ENCODE measurements at places on chromosomes 1 and 21.

DNA sequence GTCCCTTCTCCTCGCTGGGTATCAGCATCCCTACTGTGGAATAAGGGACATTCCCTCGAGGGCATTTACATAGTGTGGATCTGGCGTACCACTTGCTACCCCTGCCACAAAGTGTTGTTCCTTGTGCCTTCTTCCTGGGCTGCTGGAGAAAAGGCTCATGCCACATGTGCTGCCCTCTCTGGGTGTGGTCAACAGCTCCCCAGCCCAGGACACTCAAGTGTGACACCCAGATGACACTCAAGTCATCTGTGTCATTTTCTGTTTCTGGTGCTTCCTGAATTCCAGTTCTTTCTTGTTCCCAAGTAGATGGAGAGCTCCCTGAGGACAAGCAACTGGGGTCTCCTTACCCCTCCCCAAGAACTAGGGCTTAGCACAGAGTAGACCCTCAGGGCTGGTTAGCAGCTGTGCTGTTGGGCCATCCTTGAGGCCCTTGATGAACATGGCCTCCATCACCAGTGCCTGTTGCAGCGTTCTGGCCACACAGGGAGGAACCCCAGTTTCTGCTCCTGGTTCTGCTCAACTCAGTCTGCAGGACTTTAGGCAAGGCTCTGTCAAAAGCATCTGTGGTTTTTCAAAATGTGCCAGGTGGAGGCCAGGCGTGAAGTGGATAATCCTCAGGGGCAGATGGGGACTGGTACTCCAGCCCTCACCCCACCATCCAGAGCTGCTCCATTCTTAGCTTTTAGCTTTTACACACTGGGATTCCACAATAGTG, 49.0 kb upstream of the CLIC4 start:
- no peaks in the 10 kb centered on the region for H3K27me3 ChIP-seq
- no peak for DNase-seq
- H3K4me1 ChIP-seq: peaks cover 3% of the 10 kb centered on the region
- H3K36me3 ChIP-seq: no peaks in the 10 kb centered on the region

- H3K27me3 ChIP-seq: no peaks in the 10 kb centered on the region
- no peaks in the 10 kb centered on the region for H3K36me3 ChIP-seq
- no peak for DNase-seq
- H3K4me1 ChIP-seq: peaks cover 9% of the 10 kb centered on the region
- no peak overlapping the region for H3K4me3 ChIP-seq
- no peak overlapping the region for H3K27ac ChIP-seq
Measured at GRCh38 chr1:206041640-206042039, 11.3 kb upstream of the RHEX start.

GRCh38 chr21:33312121-33312520, 12.6 kb upstream of the IFNAR1 start:
- H3K4me3 ChIP-seq: no peak overlapping the region
- H3K27me3 ChIP-seq: peaks cover 9% of the 10 kb centered on the region
- no peaks in the 10 kb centered on the region for H3K36me3 ChIP-seq
- H3K27ac ChIP-seq: no peak overlapping the region

GRCh38 chr1:187326557-187326956, 497.8 kb downstream of the PLA2G4A start:
- no peaks in the 10 kb centered on the region for H3K4me1 ChIP-seq
- no peak overlapping the region for H3K4me3 ChIP-seq
- no peak overlapping the region for H3K27ac ChIP-seq
- no peak for DNase-seq
- H3K36me3 ChIP-seq: no peaks in the 10 kb centered on the region
- H3K27me3 ChIP-seq: no peaks in the 10 kb centered on the region

- H3K27ac ChIP-seq: no peak overlapping the region
- DNase-seq: peak; percentile 55
- H3K27me3 ChIP-seq: peaks cover 20% of the 10 kb centered on the region
- H3K4me1 ChIP-seq: peaks cover 7% of the 10 kb centered on the region
- H3K4me3 ChIP-seq: no peak overlapping the region
Measured at GRCh38 chr1:229410370-229410691, 23.6 kb downstream of the ACTA1 start.

DNA sequence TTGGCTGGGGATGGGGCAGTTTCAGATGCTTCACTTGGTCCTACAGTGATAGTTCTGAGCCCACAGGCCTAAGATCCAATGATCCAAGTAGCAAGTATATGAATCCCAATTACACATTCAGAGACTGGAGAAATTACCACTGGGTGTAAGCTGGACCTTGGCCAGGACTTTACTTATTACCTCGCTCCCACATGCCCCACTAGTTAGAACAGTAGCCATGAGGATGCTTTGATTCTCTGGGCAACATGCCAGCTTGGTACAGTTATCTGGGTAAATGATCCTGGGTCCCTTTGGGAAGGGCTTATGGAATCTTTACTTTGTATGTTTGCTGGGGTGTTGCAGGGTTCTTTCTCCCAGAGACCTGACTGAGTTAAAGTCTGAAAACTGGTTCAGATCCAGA, 5.0 kb upstream of the FCAMR start:
- H3K27me3 ChIP-seq: peaks cover 18% of the 10 kb centered on the region
- no peaks in the 10 kb centered on the region for H3K36me3 ChIP-seq
- H3K4me3 ChIP-seq: no peak overlapping the region
- H3K27ac ChIP-seq: no peak overlapping the region

GRCh38 chr1:205373022-205373797, 16.5 kb upstream of the KLHDC8A start:
- H3K4me1 ChIP-seq: peaks cover 4% of the 10 kb centered on the region
- no peak overlapping the region for H3K4me3 ChIP-seq
- no peak for DNase-seq

DNA sequence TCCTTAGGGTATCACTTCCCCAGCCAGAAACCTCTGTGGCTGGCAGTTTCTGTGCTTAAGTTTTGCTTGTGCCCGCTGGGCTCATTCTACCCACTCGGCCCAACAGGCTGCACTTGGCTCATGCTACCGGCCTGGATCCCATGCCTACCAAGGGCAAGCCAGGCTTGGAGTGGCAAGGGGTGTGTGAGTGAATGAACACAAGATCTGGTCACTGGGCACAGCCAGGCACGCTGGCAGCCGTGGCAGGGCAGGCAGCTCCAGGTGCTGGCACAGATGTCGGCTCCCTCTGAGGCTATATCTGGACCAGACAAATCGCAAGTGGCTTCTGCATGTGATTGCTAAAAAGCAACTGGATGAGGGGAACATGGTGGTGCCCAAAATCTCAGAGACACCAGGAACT, 740.5 kb upstream of the B3GALT2 start:
- no peaks in the 10 kb centered on the region for H3K36me3 ChIP-seq
- H3K4me1 ChIP-seq: no peaks in the 10 kb centered on the region
- no peak overlapping the region for H3K4me3 ChIP-seq
- no peak for DNase-seq

- no peaks in the 10 kb centered on the region for H3K4me1 ChIP-seq
- no peaks in the 10 kb centered on the region for H3K36me3 ChIP-seq
- no peaks in the 10 kb centered on the region for H3K27me3 ChIP-seq
- no peak overlapping the region for H3K4me3 ChIP-seq
- H3K27ac ChIP-seq: no peak overlapping the region
Measured at GRCh38 chr1:147635342-147635741, 35.0 kb downstream of the ACP6 start.

GRCh38 chr1:58162952-58163550, 383.5 kb downstream of the OMA1 start:
- peak; percentile 12 for DNase-seq
- H3K27ac ChIP-seq: no peak overlapping the region
- no peaks in the 10 kb centered on the region for H3K4me1 ChIP-seq
- H3K27me3 ChIP-seq: no peaks in the 10 kb centered on the region
- no peak overlapping the region for H3K4me3 ChIP-seq

DNA sequence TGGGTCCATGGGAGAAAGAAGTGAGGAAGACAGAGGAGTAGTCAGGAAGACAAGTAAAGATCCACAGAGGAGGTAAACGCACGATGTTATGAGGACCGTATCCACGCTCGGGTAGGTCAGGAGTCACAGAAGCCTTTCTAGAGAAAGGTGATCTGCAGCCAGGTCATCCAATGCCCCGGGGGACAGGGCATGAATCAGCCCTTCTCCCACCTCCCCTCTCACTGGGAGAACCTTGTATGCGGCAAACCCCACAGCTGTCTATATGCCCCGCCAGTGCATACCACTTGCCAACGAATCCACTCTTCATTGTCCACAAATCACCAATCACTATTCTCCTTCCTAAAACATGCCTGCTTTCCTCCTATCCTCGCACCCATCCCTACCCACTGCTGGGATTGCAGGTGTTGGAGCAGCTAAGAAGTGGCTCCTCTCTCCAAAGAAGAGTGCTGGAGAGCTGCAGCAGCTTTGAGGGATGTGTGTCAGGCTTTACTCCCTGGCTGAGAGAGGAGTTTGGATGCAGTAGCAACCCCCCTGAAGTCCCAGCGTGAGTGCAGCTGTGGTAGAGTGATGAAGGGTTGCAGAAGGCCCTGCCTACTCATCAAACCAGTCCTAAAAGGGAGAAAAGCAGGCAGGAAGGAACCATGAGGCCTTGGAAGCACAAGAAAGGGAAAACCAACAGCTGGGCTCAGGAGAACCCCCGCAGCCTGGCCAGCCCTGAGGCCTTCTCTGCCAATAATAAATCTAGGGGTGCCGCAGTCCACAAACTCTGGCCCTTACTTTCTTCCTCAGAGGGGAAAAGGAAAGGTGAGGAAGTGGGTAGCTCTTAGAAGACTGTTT, 102.2 kb upstream of the GADD45A start:
- no peak overlapping the region for H3K4me3 ChIP-seq
- H3K36me3 ChIP-seq: no peaks in the 10 kb centered on the region
- H3K4me1 ChIP-seq: no peaks in the 10 kb centered on the region
- no peaks in the 10 kb centered on the region for H3K27me3 ChIP-seq
- H3K27ac ChIP-seq: no peak overlapping the region
- peak; percentile 24 for DNase-seq

DNA sequence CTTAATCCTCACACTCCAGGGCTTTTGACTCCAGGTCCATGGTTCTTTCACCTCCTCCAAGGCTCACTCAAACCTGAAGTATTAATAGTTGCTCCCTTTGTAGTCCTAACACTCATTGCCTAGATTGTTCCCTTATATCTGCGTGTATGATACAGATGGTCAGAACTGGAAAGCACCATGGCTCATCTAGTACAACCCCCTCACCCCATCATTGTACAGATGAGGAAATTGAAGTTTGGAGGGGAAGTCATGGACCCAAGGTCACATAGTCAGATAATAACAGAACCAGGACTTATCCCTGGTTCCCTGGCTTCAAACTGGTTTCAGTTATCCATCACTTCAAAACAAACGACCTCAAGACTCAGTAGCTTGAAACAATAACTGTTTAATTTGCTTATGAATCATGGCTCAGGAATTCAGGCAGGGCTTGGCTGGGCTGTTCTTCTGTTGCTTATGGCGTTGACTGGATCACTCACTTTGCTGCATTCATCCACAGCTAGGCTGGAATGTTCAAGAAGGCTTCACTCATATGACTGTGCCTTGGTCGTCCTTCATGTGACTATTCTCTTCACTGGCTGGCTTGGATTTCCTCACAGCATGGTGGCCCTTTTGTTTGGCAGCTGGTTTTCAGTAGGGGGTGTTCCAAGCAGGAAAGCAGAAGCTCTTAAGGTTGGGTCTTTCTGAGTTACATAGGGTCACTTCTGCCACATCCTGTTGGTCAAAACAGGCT, 5.0 kb downstream of the NOS1AP start:
- no peaks in the 10 kb centered on the region for H3K36me3 ChIP-seq
- no peak overlapping the region for H3K4me3 ChIP-seq
- H3K27me3 ChIP-seq: peaks cover 35% of the 10 kb centered on the region
- H3K27ac ChIP-seq: no peak overlapping the region
- no peak for DNase-seq

GRCh38 chr1:35270836-35271235, 2.3 kb downstream of the ZMYM4 start:
- DNase-seq: no peak
- H3K4me3 ChIP-seq: no peak overlapping the region
- H3K27me3 ChIP-seq: no peaks in the 10 kb centered on the region
- peaks cover 14% of the 10 kb centered on the region for H3K4me1 ChIP-seq
- no peak overlapping the region for H3K27ac ChIP-seq

GRCh38 chr1:161121042-161121650, 3.2 kb downstream of the NIT1 start:
- no peak for DNase-seq
- peaks cover 36% of the 10 kb centered on the region for H3K4me1 ChIP-seq
- peaks cover 54% of the 10 kb centered on the region for H3K36me3 ChIP-seq

GRCh38 chr21:15732290-15732995, 2.7 kb downstream of the USP25 start:
- peak overlapping the region; percentile 97 for H3K4me3 ChIP-seq
- H3K36me3 ChIP-seq: no peaks in the 10 kb centered on the region
- H3K27ac ChIP-seq: peak overlapping the region; percentile 82

GRCh38 chr1:233543338-233544255, 70.3 kb upstream of the KCNK1 start:
- no peaks in the 10 kb centered on the region for H3K4me1 ChIP-seq
- H3K27me3 ChIP-seq: peaks cover 4% of the 10 kb centered on the region
- DNase-seq: no peak
- H3K27ac ChIP-seq: no peak overlapping the region
- no peaks in the 10 kb centered on the region for H3K36me3 ChIP-seq

DNA sequence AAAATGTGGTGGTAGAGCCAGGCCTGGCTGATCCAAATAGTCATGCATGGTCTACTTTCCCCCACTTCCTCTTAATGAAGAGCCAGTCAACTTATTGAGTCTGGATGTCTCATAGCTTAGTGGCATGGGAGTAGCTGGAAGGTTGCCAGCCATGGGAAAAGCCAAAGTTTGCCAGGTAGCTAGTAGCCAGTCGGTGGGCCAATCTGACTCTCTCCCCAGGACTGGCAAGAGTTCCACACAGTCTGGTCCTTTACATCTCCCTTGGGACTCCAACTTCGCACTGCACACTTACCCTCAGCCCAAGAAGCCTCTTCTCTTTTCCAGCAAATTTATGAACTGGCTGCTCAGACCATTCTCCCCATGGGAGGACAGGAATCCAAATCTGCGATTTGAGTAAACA, 8.3 kb downstream of the WARS2 start:
- H3K36me3 ChIP-seq: no peaks in the 10 kb centered on the region
- no peaks in the 10 kb centered on the region for H3K27me3 ChIP-seq
- no peak overlapping the region for H3K27ac ChIP-seq
- H3K4me1 ChIP-seq: no peaks in the 10 kb centered on the region
- DNase-seq: no peak
- no peak overlapping the region for H3K4me3 ChIP-seq

GRCh38 chr1:219209578-219209977, 35.9 kb downstream of the LYPLAL1 start:
- DNase-seq: no peak
- H3K36me3 ChIP-seq: peaks cover 10% of the 10 kb centered on the region
- no peak overlapping the region for H3K27ac ChIP-seq
- no peaks in the 10 kb centered on the region for H3K4me1 ChIP-seq
- H3K4me3 ChIP-seq: no peak overlapping the region

DNA sequence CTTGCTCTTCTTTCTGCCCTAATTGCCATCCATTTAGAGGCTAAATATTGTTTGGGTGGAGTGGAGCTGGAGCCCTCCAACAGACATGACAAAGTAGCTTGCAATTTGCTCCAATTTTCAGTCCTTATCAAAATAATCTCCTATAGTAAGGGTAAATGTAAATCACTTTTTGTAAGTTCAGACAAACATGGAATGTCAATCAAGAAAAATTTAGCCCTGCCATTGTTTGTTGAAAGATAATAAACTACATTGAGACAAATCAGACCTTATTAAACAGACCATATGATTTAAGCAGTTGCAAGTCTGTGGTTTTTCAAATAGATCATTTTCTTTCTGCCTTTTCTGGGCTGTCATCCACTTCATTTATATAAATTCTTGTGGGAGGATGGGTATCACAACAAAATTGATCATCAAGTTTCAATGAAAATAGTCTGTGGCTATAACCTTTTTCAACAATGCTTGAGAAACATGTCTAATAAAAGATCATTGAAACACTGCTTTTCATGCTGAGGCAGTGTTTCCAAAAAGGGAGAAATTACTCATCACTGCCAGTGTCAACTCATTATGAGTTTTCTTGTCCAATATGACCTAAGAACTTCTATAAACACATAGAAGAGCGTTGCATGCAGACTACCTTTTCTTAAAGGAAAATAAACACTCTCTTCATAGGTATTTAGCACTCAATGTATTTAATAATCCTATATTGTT, 1152.0 kb upstream of the B3GALT2 start:
- no peaks in the 10 kb centered on the region for H3K36me3 ChIP-seq
- no peak overlapping the region for H3K27ac ChIP-seq
- no peak overlapping the region for H3K4me3 ChIP-seq
- H3K4me1 ChIP-seq: no peaks in the 10 kb centered on the region

Measured in CD4-positive, CD25-positive, alpha-beta regulatory T cell (primary cell).